T-helper 22 cell (primary cell): ENCODE measurements at places on chromosomes 12 and 14.

- DNase-seq = no peak
These were observed 55.4 kb downstream of the SSPN start for GRCh38 chr12:26250801-26251200.

DNA sequence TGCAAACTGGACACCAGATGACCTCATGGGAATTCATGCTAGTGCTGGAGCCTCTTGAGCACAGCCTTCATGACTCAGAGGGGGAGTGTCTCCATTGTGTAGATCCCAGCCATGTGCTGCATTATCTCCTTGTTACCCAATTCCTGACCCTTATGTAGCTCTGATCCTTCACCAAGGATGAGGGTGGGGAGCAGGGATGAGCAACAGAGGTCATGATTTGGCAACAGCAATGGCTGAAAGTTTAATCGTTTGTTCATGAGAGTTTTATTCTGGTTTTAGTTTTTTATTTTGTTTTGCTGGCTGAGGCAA is 9.5 kb upstream of the BDKRB1 start:
- no peak for DNase-seq

- DNase-seq = no peak
These were observed 32.3 kb upstream of the INF2 start for GRCh38 chr14:104657101-104657524.

DNA sequence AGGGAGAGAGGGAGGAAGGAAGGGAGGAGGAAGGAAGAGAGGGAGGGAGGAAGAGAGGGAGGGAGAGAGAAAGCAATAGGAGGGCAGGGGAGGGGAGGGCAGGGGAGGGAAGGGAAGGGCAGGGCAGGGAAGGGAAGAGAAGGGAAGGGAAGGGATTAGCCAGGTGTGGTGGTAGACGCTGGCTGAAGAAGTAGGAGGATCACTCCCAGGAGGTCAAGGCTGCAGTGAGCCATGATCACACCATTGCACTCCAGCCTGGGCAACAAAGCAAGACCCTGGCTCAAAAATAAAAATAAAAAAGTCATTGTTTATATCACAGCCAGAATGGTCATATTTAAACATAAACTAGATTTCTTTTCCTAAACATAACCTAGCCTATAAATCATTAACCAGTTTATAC is 20.4 kb upstream of the EEA1 start:
- no peak for DNase-seq

DNA sequence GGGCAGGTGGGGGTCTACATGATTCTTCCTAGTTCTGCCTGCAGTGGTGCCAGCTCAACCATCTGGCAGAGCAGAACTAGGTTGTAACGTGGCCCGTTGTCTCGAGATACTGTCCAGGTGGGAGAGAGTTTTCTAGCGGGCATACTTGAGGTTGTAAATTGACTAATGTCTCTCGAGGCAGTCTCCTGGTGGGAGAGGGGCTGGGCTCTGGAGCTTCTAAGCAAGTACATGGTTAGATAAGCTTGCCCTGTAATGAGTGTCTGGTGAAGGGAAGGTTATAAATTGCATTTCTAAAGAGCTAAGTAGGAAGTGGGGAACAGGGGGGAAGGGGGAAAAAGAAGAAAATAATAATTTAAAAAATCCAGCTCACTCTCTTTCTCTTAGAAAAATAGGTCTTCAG is 18.1 kb downstream of the BDKRB1 start:
- no peak for DNase-seq

GRCh38 chr12:121805171-121806008 is 1.6 kb downstream of the SETD1B start:
- no peak for DNase-seq

GRCh38 chr14:38399652-38400051 is 143.8 kb upstream of the CLEC14A start:
- DNase-seq = no peak

- DNase-seq = no peak
These were observed 5.1 kb downstream of the MON2 start for GRCh38 chr12:62471734-62472133.

DNA sequence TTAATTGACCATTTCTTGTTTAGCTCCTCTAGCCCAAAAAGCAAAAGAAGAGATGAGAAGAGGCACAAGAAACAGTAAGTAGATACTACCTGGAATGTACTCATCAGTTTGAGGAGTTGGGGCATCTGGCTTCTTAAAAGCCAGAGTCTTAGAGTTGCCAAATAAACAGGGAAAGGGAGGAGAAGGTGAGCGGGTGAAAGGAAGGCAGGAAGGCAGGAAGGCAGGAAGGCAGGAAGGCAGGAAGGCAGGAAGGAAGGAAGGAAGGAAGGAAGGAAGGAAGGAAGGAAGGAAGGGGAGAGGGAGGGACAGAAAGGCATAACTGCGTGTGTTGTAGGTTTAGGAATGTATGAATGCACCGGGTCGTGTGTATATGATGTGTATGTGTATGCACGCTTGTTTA is 56.7 kb upstream of the HSPB8 start:
- no peak for DNase-seq
